ENCODE measurements at places on chromosomes 13 and 19.

- no peak for DNase-seq
These were observed 5.1 kb upstream of the EPS8L1 start for GRCh38 chr19:55070466-55071128.

DNA sequence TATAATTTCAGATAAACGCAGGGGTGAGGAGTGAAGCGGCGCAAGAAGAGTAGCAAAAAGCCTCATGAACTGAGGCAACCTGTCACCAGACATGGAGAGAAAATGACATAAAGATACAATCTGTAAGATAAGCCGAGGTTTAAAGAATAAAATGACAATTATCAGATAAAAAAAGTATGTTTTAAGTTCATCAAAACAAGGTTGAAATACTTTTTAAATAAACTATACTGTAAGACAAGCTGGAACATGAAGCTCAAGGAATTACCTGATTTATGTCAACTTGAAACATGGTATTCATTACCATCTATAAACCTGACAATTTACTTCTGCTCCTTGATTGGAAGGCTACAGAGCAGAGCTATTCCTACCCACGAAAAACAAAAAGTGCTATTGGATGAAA lies 61.6 kb downstream of the MYCBP2 start:
- DNase-seq, result no peak

- DNase-seq, result no peak
These were observed 32.7 kb upstream of the CSNK1A1L start for GRCh38 chr13:37138169-37138568.

DNA sequence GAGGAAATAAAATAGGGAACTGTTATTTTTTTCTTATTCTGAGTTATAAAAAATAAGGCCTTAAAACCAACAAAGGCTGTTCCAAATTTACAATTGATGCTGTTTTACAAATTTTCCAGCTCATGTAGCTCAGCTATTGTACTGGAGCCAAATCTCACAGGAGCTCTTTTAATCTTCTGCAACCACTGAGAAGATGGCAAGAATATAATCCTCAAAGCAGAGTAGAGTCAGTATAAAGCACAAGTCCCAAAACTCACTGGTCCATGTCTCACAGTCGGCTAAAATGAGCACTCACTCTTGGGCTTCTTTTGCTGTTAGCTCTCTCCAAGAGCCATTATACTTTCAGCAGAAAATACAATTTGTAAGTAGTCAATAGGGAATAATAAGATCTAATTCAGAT lies 1074.4 kb upstream of the PRR20A start:
- DNase-seq, result no peak

- no peak for DNase-seq
These were observed 181.2 kb downstream of the DNAJC15 start for GRCh38 chr13:43204591-43204990.
